ENCODE measurements at places on chromosomes 11 and 22.

DNA sequence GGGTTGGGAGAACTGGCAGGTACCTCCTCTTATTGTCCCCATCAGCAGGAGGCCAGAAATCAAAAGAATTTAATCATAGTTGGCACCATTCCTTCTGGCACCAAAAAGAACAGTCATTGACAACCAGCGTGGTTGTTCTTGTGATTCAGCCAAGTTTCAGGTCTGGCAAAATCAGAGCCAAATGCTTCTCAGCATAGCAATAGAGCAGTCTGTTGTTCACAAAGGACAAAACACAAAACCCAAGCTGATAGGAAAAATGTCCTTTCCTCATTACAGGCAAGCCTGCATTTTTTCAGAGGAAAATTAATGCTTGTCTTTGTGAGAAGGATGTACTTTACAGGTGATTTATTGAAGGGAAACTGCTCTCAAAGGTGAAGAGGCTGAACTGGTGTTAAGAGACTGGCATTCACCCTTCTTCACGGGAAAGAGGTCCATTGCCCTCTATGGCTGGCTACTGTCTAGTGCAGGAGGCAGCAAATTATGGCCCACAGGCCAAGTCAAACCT, 241.8 kb upstream of the ARHGAP42 start:
- DNase-seq: no peak

- no peak for DNase-seq
Observed at GRCh38 chr22:46033256-46034200, 56.6 kb upstream of the WNT7B start.

DNA sequence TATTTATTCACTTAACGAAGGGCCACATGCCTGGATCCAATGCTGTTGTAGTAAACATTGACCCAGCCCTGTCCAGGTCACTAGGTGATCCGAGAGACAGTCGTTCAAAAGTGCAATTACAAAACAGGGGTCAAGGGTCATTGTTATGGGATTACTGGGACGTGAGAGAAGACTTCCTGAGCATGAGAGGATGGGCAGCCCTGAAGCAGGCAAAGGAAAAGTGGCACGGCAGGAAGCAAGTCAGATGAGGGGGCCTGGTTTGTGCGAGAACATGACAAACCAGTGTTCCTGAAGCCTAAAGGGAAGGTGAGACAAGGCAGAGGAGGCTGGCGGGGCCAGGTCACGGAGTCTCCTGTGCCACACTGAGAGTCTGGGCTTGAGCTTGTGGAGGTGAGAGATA, 15.8 kb upstream of the MMP20 start:
- no peak for DNase-seq

DNA sequence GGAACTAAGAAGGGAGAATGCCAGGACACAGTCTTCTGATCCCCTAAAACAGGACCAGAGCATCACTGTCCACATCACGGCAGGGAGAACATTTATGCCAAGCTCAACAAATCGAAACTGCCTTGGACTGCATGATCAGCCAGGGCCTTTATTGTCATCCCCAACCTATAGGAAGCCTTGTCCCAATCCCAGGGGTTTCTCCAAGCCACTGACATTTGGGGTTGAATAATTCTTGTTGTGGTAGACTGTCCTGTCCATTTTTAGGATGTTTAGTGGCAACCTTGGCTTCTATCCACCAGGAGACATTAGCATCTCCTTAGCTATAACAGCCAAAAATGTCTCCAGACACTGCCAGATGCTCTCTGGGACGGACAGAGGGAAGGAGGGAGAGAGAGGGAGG, 37.1 kb downstream of the RPL27A start:
- DNase-seq: no peak

GRCh38 chr11:114216796-114217180, 79.4 kb upstream of the NNMT start:
- DNase-seq: no peak

GRCh38 chr22:31134688-31135087, 5.6 kb downstream of the PLA2G3 start:
- DNase-seq: no peak

GRCh38 chr11:118740892-118741291, 50.1 kb downstream of the DDX6 start:
- DNase-seq: no peak

- no peak for DNase-seq
Observed at GRCh38 chr22:49212466-49212865, 615.2 kb downstream of the BRD1 start.

- DNase-seq: no peak
Observed at GRCh38 chr11:79226126-79226525, 214.7 kb downstream of the TENM4 start.

DNA sequence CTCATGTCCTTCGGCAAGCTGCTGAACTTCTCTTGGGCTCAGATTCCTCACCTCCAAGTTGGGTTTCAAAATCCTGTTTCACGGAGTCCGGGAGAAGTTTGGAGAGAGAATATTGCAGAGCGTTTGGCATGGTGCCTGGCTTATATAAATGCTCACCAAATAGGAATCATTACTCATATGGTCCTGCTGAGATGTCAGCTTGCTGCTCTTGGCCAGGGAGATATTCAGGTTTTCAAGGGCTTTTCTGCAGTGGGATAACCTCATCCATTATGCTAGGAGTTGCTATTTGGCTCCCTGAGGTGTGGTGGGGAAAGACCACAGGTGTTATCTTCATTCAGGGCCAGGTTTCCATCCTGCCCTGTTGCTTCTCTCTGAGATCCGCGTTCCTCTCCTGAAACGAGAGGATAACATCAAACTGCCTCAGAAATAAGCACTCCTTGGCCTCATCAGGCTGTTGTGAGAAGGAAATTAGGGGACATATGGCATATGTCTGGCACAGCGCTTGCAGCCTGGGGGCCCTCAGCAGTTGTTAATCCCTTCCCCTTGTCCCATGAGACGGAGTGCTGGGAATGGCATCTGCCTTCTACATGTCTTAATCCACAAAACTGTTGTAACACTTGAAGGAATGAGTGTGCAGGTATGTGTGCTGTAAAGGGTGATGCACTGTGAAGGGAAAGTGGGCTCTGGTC, 29.9 kb upstream of the ACER3 start:
- no peak for DNase-seq

DNA sequence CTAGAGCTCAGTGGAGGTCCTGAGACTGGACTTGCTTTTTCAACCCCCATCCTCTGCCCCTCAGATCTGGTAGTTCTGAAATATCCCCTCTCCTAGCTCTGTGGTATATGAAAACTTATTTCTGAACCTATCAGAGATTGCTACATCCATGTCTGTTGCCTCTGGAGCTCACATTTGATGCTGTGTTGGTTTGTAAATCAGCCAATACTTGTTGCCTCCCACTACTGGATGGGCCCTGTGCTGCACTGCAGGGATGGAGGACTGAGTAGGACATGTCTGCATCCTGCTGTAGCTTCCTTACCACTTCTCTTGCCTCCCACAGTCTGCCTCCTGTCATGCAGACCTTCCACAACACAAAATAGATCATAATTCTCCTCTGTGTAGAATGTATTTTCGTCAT, 5.2 kb downstream of the OLFML1 start:
- no peak for DNase-seq
